ENCODE measurements at places on chromosomes 6 and 20.
A peak's percentile ranks its signal among the peaks of the same experiment; 100 is the strongest.

DNA sequence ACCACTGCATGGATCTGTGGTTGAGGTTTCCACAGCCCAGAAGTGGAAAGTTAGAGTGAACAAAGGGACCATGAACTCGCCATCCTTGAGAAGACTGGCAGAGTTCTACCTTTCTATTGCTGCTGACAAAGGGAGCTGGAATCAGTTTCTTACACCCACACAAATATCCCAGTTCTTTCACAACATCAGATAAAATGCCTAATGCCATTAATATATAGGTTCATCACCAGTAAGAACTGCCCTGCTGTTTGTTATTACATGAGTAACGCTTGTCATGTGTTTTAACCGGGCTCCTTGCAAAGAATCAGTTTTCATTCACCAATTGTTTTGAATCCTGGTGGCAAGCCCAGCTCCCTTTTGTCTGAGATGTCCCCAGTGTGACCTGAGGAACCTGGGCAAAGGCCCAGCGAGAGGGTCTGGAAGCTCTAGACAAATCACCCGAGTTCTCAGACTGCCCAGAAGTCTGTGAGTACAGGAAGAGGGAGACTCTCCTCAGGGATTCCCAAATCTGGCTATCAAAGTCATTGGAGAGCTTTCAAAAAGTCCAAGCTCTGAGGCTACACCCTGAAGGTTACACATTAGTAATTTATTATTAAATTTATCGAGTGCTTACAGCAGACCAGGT is 7.5 kb upstream of the CD164 start:
- DNase-seq: no peak

GRCh38 chr6:92700411-92700810 is 718.9 kb downstream of the EPHA7 start:
- no peak for DNase-seq

DNA sequence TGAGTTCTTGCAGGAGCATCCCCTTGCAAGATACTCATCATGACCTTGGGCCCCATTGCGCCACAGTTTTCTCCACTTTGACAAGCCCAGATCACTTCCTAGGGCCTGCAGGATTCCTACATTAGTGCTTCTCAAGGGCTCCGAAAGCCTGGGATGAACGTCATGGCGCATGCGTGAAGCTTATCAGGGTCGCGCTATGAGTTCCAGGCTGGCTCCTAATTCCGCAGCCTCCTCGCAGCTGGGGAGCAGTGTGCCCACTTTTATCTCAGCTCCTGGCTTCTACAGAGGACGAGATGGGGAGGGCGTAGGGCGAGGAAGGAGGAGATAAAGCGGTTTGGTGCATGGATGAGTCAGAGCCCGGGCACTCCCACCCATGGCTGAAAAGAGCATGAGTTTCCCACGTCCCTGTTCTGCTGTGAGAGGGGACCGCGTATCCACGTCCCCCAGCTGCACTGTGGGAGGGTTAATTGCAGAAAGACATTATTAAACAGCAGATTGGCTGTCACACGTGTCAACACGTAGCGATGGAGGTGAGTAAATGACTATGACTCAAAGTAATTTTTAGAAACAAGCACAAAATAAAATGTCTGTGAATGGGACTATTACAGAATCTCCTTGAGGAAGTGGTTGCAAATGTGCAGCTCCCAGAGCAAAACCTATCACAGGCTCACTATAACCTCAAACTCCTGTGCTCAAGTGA is 72.9 kb upstream of the DSP start:
- no peak for DNase-seq

DNA sequence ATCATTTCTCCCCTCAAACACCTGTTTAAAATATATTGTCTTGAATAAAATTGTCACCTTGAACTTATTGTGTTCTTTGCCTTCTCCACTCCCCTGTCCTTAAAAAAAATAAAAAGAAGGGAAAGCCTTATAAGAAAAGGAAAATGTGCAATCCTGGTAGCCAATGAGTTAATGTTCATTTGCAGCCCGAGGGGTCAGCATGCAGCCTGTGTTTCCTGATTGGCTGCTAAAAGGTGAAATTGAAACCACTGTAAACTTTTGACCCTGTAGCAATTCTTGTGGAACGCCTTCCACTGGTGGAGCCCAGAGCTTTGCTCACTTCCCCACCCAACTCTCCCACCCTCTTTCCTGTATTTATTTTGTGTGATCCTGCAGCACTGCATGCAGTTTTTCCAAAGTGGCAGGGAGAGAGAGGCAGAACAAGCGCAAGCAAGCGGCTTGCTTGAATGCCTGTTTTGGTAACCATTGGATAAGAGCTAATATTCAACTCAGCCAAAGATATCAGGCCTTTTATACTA is 74.9 kb downstream of the NCOA3 start:
- peak; percentile 62 for DNase-seq

DNA sequence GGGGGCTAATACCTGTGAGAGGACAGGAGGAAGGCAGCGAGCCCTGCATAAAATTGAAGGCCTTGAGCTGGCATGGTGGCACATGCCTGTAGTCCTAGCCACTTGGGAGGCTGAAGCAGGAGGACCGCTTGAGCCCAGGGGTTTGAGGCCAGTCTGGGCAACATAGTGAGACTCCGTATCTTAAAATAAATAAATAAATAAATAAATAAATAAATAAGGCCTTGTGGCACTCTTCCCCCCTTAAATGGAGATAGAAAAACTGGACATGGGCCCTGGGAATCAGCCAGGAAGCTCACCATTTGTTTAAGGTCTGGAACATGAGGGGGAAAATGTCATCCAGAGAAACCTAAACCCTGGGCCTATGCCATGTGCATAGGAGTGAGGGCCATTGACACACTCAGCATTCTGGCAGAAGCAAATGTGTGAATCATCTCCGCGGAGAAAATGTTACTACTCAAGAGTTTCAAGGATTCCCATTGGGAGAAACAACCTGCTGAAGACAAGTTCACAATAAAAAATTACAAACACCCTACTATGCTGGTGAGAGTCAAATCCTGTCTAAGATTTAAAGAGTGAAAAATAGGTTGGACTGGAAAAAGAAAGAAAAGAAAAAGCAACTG is 51.9 kb upstream of the UBR2 start:
- DNase-seq: no peak

- no peak for DNase-seq
Measured at GRCh38 chr6:144637541-144637940, 352.4 kb downstream of the UTRN start.

DNA sequence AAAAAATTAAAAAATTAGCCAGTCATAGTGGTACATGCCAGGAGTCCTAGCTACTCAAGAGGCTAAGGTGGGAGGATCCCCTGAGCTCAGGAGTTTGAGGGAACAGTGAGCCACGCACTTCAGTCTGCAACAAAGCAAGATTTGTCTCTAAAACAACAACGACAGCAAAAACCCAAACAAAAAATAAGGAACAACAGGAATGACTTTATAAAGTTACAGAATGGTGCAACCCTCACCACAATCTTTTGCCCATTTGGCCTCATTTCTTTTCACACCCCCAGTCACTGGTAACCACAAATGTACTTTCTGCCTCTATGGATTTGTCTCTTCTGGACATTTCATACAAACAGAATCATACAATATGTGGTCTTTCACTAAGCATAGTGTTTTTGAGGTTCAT is 16.7 kb upstream of the ZFAND3 start:
- no peak for DNase-seq

DNA sequence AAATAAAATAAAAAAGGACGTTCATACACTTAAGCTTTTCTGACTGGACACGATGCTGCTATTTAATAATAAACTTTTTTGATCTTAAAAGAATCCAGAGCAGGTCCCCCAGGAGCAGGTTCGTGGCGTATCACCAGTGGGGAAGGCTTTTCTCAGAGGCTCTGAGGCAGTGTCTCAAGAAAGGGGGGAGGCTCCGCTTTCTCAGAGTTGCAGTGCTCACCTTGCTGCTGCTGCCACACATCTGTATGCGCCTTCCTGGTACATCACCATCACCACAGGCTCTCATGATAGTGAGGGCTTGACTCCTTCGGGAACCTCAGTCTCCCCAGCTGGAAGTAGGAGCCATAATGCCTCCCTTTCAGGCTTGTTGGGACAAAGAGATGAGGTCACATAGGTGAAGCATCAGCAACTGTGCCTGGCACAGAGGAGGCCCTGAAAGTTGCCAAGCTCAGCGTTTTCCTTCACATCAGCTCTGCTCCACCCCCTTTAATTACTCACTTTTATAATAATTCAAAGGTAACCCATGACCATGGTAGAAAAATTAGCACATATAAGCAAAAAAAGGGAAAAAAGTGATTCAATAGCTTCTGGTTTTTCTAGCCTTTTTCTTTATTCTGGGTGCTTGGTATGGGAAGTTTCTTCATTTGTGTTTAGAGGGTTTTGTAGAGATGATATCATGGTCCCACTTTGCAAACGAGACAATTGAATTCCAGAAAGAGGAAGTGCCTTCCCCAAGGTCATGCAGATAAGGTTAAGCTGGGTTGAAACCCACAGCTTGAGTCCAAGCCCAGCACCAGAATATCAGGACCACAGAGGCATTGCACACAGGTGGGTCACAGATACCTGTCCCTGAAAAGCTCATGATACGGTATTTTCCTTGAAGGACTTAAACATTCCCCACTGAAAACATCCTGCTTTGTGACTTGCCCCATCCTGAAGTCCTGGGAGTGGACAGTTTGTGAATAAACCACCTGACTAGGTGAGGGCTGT is 24.5 kb downstream of the SRSF3 start:
- no peak for DNase-seq

- DNase-seq: no peak
Measured at GRCh38 chr6:145339089-145339488, 396.2 kb downstream of the EPM2A start.

- DNase-seq: no peak
Measured at GRCh38 chr6:104789770-104790190, 69.9 kb downstream of the HACE1 start.

- no peak for DNase-seq
Measured at GRCh38 chr6:118893064-118893806, 717 bp upstream of the ASF1A start.

DNA sequence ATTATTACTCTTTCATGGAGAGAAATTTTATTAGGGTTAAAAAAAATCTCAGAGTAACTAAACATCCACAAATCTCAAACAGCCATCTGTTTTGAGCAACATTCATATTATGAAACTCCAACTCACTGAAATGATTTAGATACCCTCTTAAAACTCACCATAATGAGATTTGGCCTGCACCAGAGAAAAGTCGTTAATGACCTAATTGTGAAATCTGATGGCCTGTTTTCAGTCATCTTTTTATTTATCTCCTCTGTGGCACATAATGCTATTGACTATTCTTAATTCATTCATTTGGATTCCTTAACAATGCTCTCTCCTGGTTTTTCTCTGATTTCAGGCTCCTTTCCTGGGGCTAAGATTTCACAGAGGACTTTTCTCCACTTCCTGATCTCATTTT is 192.7 kb downstream of the RNF144B start:
- DNase-seq: no peak

DNA sequence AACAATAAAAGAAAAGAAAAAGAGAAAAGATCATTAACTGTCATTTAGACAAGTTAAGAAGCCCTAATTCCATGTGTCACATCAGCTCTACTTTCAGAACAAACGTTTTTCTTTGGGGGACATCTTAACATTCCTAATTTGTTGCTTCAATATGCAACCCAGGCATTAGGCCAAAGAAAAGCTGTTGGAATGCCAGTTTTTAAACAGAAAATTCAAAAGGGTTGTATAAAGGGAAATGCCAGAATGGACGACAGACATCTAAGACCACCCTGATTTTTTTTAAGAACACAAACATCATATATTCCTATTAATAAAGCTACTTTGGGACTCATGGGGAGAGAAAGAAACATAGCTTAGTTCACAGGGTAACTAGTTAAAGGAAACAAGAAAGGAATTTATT is 315.0 kb downstream of the GMDS start:
- DNase-seq: no peak

GRCh38 chr6:30684386-30685156 is 1.9 kb downstream of the PPP1R18 start:
- DNase-seq: no peak

DNA sequence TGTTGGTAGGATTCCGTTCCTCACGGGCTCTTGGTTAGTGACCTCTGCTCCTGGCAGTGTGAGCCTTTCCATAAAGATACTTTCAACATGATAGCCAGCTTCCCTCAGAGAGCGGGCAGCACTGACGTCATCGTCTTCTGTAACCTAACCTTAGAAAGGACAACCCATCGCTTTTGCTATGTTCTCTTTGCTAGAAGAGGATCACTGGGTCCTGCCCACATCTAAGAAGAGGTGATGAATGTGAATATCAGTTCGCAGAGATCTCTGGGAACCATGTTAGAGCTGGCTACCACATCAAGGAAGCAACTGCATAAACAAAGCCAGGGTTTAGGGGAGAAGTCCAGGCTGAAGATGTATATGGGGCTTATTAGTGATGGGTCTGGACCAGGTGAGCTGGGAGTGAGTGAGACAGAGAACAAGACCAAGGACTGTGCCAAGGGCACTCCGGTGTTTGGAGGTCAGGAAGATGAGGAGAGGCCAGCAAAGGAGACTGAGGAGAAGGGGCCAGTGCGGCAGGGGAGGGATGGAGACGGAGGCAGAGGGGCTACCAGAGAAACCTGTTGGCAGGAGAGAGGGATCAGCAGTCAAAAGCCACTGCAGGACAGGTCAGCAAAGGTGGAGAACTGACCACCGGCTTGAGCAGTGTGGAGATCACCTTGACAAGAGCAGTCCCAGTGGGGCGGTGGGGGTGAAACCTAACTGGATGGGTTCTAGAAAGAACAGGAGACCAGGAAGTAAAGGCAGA is 39.7 kb downstream of the PIM1 start:
- no peak for DNase-seq

DNA sequence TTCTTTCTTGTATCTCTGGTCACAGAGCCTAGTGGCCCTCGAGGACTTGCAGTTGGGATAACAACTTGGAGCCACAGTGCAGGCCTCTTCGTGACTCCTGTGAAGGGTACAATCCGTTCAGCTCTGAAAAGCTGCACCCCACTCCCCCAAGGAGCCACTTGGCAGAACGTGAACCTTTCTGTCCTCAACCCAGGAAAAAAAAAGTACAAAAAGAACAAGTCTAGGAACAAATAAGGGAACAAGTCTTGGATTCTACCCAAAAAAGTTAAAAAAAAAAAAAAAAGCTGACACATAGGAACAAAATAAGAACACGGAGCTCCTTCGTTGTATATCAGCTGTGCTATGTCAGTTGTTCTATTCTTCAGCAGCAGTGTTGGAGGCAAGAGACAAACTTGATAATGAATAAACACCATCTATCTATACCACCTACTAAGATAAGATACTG is 77.9 kb upstream of the TULP1 start:
- DNase-seq: no peak

- no peak for DNase-seq
Measured at GRCh38 chr6:40520678-40521077, 66.5 kb downstream of the LRFN2 start.

GRCh38 chr6:79208816-79209215 is 25.7 kb downstream of the HMGN3 start:
- no peak for DNase-seq

- DNase-seq: no peak
Measured at GRCh38 chr6:33705268-33705885, 6.1 kb downstream of the UQCC2 start.

DNA sequence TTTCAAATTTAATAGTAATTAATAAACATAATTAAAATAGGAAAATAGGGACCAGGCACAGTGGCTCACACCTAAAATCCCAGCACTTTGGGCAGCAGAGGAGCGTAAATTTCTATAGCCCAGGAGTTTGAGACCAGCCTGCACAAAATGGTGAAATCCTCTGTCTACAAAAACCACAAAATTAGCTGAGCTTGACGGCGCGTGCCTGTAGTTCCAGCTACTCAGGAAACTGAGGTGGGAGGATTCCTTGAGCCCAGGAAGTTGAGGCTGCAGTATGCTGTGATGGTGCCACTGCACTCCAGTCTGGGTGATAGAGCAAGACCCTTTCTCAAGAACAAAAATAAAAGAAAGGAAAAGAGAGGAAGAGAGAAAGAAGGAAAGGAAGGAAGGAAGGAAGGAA is 1387.0 kb upstream of the ADGRB3 start:
- DNase-seq: no peak

Data from smooth muscle cell of the brain vasculature (primary cell).